ENCODE measurements at places on chromosomes 7 and 10.

GRCh38 chr10:126059076-126059826, 162.9 kb downstream of the FANK1 start:
- peak; percentile 60 for DNase-seq

- peak; percentile 75 for DNase-seq
Measured at GRCh38 chr7:26398756-26399509, 107.3 kb downstream of the SNX10 start.

- DNase-seq: peak; percentile 78
Measured at GRCh38 chr7:45923290-45923689, 2.2 kb upstream of the IGFBP3 start.

DNA sequence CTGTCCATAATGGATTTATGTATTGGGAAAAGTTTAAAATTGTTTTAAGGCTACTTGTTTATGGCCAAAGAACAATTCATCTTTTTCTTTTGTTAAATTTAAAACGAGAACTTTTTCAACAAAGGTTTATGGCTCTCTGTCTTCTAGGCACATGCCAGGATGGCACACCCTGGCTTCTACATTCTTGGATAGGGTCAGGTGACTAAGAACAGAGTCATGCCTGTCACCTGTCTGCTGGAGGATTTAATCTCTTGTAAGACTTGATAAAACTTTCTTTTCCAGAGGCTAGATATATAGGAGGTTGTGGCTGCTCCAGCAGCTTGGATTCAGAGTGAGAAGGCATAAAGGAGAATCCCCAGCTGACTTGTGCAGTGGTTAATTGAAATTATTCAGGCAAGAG, 915.4 kb downstream of the GATA3 start:
- DNase-seq: no peak

- no peak for DNase-seq
Measured at GRCh38 chr10:828191-828590, 103.3 kb downstream of the LARP4B start.

DNA sequence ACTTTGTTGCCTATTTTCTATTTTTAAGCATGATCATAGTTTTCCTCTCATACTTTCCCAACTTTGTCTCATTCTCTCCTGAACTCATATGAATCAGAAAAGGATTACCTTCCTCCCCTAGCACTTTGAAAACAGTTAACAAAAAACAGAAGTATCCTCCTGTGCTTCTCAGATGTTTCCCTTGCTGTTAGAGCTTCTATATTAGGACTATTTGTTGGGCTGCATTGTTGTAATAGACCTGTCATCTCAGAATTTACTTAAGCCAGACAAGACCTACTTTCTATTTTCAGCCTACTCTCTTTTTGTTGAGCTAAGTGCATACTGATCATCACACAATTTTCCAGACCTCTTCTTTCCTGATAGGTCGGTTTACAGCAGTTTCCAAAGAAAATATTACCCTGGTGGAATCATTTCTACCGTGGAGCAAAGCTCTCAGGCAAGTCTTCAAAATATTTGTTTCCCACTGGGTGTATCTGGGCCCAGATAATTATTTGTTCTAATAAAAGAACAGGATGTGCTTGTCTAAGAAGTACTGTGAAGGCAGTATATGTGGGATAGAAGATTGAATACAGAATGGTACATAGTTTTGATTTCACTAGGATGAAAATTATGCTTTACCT, 411.9 kb upstream of the KLF6 start:
- DNase-seq: no peak

DNA sequence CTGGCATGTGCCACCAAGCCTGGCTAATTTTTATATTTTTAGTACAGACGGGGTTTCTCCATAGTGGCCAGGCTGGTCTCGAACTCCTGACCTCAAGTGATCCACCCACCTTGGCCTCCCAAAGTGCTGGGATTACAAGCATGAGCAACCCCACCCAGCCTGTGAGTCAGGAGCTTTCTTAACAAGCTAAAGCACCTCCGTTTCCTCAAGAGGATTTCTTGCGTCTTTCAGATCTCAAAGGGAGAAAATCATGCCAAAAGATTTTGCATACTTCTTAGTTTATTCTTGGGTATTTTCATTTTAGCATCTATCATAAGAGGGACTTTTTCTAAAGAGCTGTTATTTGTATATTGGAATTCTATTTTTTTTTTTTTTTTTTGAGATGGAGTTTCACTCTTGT, 47.9 kb upstream of the FOXK1 start:
- peak; percentile 31 for DNase-seq

DNA sequence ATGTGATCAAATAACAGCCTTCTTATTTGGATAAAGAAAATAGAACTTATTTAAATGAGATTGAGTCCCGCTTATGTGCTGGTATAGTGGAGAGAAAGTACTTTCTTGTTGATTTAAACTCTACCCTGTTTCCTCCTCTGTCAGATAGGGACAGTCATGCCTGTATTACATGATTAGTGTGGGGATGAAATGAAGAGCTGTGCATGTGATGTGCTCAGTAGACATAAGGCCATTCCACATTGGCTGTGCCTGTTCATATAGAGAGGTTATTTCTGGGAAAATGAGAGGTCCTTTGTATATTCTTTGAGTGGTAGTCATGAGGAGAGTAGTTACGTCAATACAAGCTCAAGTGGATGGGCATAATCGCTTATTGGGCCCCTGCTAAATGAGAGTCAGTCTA, 5.7 kb downstream of the MTURN start:
- DNase-seq: no peak

GRCh38 chr10:70566515-70567290, 35.8 kb downstream of the PRF1 start:
- no peak for DNase-seq

DNA sequence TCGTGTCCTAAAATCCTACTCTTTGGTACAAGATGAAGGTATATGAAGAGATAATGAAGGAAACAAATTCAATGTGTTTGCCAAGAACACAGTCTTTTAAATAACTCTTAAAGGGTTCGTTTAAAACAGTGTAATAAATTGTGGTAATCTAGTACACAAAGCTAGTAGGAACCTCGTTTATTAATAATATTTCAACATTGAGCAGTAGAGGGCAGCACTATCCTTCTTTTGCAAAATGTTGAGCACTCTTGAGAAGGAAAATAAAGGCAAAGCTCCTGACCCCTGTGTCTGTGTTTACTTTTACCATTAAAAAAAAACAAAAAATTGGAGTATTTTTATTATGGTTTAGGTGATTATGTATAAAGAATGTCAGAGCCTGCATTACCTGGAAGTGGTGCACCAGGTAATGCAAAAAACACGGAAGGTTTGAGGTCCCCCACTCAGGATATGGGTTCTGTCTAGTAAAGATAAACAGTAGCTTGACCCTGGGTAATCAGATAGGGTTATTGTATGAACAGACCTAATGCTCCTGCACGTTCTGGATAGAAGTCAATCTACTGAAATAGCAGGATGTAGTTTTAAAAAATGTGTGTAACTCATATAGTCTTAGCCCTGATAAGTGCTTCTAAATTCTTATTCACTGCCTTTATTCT, 5.7 kb upstream of the GOT1 start:
- peak; percentile 76 for DNase-seq

- peak; percentile 37 for DNase-seq
Measured at GRCh38 chr7:148872188-148872587, 11.9 kb downstream of the EZH2 start.

DNA sequence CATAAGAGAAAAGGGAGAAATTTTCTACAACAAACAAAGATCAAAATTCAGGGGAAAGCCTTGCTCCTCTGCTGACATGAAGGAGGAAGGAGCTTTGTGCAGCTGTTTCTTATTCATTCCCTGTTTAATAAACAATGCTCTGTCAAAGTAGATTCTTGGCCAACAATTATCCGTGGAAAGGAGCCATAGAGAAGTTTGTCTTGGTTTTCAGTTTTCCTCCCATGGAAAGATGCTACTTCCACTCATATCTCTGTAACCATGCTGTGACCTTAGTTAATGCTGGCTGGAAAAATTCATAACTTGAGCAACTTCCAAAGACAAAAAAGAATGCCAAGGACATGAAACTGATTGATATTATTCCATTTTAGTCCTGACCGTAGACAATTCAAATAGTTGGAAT, 8.1 kb downstream of the DDC start:
- no peak for DNase-seq

- no peak for DNase-seq
Measured at GRCh38 chr7:4071370-4072058, 610.6 kb upstream of the FOXK1 start.

- no peak for DNase-seq
Measured at GRCh38 chr7:132433301-132433700, 143.0 kb downstream of the PLXNA4 start.

GRCh38 chr10:35640474-35640873, 1.6 kb downstream of the FZD8 start:
- DNase-seq: peak; percentile 88

DNA sequence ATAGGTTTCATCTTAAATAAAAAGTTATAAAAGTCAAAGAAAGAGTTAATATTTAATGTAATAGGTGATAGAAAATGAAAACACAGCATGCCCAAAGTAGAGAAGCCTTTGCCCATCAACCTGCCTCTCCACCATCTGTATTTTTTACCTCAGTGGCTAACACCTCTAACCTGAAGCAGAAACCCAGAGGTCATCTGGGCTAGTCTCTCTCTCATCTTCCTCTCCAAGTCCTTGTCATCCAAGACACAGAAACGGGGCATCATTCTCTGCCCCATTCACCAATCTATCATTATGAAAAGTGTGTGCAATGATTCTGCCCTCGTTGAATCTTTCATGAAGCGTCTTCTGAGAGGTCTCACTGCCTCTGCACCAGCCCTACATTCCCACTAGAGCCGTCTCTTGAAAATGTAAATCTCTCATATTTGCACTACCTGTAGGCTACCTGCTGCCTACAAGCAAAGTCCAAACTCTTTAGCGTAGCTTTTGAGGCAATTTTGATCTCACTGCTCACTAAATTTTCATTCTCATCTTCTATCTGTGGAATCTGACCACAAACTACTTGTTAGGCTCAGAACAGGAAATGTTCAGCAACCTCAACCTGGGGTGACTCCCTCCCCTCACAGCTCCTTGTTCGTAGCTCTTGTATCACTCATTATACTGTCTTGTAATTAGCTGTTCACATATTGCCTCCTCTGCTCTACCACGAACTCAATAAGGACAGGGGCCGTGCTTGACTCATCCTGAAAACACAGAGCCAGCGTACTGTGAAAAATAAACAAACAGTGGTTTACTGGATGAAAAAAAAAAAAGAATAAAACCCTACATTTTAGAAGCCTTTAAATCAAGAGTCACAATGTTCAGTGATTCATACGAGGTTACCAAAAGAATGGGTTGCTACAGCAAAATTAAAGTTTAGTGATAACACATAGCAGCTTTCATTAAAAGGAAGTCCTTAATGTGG, 83.1 kb downstream of the CTNNA3 start:
- no peak for DNase-seq

GRCh38 chr10:69093933-69094332, 6.0 kb downstream of the SRGN start:
- peak; percentile 43 for DNase-seq

GRCh38 chr7:24863626-24864025, 106.4 kb upstream of the GSDME start:
- DNase-seq: no peak

DNA sequence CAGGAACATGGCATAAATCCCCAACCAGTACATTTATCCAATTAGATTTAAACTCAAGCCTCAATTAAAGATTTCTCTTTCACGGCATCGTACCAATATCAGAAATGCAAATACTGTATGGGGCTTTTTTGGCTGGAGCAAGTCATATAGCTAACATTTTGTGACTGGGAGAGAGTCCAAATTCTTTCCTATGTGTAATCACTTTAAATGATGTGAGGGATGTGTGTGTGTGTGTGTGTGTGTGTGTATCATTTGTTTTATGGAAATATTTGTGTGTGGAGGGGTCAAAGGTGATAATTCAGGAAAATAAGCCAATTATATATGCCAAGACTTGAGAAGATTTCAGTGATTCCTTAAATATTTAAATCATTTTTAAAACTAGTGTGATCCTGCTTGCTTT, 196.6 kb downstream of the TRIL start:
- DNase-seq: no peak

DNA sequence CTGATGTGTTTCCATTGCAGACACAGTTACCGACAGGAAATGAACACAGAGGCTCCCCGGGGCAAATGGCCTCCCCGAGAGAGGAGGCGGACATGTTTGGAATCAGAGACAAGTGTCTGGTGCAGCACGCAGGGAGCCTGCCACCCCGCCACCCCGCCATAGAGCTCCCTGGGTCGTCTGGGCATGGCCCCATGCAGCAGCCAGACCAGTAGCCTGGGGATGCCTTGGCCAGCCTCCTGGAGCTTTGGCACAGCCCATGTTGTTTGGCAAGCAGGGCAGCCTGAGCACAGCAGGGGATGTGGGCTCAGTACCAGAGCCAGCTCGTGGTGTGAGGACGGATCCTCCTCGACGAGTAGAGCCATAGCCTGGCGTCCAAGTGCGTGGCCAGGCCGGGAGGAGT, 80.8 kb downstream of the NKX6-2 start:
- no peak for DNase-seq

GRCh38 chr7:90459888-90460287, 9.6 kb upstream of the PTTG1IP2 start:
- DNase-seq: no peak

- DNase-seq: no peak
Measured at GRCh38 chr7:29272057-29272456, 77.5 kb downstream of the CHN2 start.

DNA sequence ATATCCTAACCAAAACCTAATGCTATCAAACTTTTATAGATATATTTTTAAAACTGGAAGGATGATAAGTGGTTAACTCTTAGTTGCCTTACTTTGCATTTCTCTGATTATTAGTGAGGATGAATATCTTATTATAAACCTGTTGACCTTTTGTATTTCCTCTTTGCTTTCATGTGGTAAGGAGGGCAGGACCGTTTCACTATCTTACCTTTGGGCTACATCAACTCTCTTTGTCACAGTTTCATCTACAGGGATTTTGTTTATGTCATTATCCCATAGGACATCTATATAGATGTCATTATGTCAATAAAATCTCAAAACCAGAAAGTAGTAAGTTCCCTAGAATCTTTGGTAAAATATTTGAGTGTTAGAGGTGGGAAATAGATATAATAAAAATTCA, 219.3 kb downstream of the THSD7A start:
- no peak for DNase-seq

GRCh38 chr10:100697631-100698030, 47.8 kb upstream of the PAX2 start:
- DNase-seq: no peak

GRCh38 chr10:82150123-82150900, 275.3 kb downstream of the NRG3 start:
- no peak for DNase-seq

DNA sequence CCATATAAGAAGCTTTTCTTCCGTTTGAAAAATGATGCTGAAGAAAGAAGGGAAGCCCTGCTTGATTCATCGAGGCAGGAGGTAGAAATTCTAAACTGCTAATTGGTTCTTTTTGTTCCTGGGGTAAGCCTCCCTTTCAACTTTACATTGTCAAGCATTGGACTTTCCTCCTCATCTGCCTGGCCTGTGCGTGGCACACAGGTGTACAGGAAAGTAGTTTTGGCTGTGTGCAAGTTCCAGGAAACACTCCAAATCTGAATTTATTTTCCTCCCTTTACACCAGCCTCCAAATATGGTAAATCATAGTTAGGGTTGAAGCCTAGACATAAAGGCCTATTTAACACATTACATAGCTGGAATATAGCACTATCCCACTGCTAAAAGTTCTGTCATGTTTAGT, 18.2 kb upstream of the RELN start:
- no peak for DNase-seq

GRCh38 chr7:84264396-84264795, 69.8 kb upstream of the SEMA3A start:
- no peak for DNase-seq
